ENCODE measurements at places on chromosomes 6 and 20. TPM values are rescaled to one million over a fixed set of nuclear protein-coding genes. Genes with fewer than 3 reads are reported as not detected.

GRCh38 chr6:3876101-3876500, 26.9 kb downstream of the FAM50B start:
- no peak for DNase-seq

Gene MRAP2
- not detected for total RNA-seq

- no peak for DNase-seq
Measured at GRCh38 chr6:121597654-121598053, 162.2 kb downstream of the GJA1 start.

DNA sequence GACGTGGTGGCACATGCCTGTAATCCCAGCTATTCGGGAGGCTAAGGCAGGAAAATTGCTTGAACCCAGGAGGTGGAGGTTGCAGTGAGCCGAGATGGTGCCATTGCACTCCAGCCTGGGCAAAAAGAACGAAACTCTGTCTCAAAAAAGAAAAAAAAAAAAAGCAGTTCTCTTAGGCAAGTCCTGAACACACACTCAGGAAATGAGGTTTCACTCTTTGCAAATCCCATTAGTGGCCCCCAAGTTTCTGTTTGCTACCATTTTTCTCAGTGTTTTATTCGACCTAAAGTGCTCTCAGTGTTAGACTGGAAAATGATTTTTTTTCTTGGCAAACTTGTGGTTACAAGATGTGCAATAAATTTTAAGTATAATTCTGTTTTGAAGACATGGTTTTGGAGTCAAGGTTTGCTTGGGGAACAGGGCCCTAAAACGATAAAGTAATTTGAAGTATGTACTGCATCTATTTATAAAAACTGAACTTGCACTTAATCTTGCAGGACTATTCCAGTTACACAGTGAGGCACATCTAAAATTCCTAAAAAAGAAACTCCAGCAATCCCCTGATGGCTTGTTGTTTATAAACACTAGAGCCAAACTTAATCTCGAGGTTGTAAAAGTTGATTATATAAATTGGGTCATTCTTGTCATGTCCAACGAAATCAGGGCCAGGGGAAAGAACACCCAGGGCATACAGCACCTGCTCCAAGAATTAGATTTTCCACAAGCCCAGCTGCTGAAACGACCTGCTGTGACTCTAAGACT, 42.6 kb downstream of the MAP1LC3A start:
- DNase-seq = no peak

Gene STK4
- 126 TPM for total RNA-seq

Gene FAM209B
- total RNA-seq = 0.93 TPM

DNA sequence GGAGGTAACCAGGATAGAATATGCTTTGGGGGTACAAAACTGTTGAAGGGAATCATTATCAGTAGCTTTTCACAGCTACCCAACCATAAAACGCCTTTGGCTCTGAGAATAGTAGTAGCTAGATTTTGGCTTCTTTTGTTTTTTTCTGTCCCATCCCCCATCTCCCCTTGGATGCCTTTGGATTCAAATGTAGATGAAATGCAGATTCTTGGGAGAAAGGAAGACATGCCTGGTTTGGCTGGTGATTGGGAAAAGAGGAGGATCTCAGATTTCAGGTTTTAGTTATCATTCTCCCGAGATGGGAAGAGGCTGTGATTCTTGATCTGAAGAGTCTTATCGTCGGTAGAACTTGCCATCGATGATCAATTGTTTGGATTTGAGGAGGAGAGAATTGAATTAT, 3.5 kb upstream of the CDYL start:
- DNase-seq = no peak

DNA sequence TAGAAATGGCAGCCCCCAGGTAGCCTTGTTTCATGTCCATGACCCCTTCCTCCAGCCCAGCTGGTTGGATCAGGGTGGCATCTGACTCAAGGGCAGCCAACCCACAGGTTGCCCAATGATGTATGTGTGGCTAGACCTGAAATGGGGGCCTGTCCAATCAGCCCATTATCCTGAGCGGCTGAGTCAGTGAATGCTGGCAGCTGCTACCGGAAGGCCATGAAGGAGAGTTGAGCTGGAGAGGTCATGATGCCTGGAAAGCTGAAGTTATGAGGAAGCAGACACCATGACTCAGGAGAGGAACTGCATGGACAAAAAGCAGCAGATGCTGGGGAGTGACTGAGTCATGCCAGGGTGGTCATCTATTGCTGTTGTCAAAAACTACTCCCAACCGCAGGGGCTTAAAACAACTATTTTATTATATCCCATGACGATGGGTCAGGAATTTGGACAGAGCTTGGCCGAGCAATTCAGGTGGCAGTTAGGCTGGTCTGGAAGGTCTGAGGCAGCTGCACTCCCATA, 67.3 kb downstream of the MDGA1 start:
- no peak for DNase-seq

GRCh38 chr6:102075539-102075938, 682.0 kb downstream of the GRIK2 start:
- DNase-seq = no peak

GRCh38 chr6:16196260-16196983, 42.0 kb upstream of the GMPR start:
- DNase-seq = no peak

GRCh38 chr6:64685401-64685800, 1021.6 kb downstream of the EYS start:
- no peak for DNase-seq

Gene RIPOR2
- total RNA-seq = 64.5 TPM
